GM13977 (cell line): ENCODE measurements at places on chromosomes 6 and 20.

- DNase-seq = no peak
Measured at GRCh38 chr6:150883521-150883920, 18.0 kb downstream of the MTHFD1L start.

- peak; percentile 79 for DNase-seq
Measured at GRCh38 chr6:35737413-35738211, 780 bp downstream of the ARMC12 start.

- no peak for DNase-seq
Measured at GRCh38 chr20:59961423-59961822, 3.2 kb downstream of the CDH26 start.

DNA sequence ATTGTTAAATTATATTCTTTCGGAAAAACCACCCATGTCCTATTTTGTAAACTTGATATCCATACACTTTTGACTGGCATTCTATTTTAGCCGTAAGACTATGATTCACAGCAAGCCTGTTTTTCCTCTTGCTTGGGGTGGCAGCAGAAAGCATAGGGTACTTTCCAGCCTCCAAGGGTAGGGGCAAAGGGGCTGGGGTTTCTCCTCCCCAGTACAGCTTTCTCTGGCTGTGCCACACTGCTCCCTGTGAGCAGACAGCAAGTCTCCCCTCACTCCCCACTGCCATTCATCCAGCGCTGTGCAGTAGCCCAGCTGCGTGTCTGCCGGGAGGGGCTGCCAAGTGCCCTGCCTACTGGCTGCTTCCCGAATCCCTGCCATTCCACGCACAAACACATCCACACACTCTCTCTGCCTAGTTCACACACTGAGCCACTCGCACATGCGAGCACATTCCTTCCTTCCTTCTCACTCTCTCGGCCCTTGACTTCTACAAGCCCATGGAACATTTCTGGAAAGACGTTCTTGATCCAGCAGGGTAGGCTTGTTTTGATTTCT lies 2.1 kb upstream of the ESR1 start:
- no peak for DNase-seq

- no peak for DNase-seq
Measured at GRCh38 chr6:31968326-31968725, 3.6 kb downstream of the DXO start.

- DNase-seq = peak; percentile 37
Measured at GRCh38 chr6:16380220-16380809, 141.9 kb downstream of the GMPR start.

DNA sequence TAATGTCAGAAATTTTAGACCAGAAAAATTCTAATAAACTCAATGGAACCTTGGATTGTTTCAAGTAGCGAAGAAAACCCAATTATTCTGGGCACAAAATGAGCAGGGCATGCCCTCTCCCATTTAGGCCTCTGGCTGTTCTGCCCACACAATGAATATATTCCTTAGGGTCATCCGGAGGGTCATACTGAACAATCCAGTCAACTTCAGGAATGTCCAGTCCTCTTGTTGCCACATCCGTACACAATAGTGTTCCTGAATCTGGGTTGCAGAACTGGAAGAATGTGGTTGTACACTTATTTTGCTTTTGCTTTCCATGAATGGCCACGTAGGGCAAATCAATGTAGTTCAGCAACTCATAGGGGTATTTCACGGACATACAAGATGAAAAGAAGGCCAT lies 23.4 kb upstream of the RNF144B start:
- DNase-seq = no peak

DNA sequence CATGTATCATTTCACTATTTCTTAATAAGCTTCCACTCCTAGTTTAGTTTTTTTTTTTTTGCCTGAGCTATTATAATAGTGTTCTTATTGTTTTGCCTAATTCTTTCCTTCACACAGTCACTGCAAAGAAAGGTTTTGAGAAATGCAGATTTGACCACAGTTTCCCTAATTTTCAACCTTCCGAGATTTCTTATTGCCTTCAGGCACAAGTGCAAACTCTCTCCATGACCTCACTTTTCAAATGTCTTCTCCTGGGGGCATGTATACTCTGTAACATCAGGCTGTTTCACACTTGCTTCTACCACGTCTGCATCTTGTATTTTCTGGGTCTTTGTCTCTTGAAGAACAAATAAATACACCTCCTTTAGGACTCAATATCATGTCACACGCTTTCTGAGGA lies 339.0 kb upstream of the CITED2 start:
- no peak for DNase-seq

GRCh38 chr20:47734870-47735269 lies 50.4 kb downstream of the SULF2 start:
- DNase-seq = no peak

- no peak for DNase-seq
Measured at GRCh38 chr6:113185299-113185698, 671.8 kb upstream of the MARCKS start.

DNA sequence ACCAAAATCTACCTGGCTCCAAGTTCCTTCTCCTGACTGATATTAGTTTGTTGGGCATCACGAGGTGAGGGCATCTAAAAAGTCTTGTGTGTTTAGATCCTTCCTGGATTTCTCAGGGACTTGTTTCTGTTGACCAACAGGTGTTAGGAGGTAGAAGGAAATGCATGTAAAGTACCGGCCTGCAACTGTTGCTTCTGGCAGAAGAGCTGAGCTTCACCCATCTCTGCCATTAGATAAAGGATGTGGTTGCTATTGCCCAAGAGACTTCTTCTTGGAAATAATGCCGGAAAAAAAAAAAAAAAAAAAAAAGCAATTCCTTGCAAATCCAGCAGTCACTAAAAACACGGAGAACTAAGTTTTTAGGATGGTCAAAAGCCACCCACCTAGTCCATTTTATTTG lies 303.1 kb downstream of the CDH26 start:
- DNase-seq = no peak

- DNase-seq = no peak
Measured at GRCh38 chr6:8658416-8658815, 223.1 kb upstream of the SLC35B3 start.

- DNase-seq = no peak
Measured at GRCh38 chr6:91580635-91581034, 993.8 kb upstream of the MAP3K7 start.

GRCh38 chr6:149260214-149260874 lies 57.2 kb upstream of the TAB2 start:
- no peak for DNase-seq

DNA sequence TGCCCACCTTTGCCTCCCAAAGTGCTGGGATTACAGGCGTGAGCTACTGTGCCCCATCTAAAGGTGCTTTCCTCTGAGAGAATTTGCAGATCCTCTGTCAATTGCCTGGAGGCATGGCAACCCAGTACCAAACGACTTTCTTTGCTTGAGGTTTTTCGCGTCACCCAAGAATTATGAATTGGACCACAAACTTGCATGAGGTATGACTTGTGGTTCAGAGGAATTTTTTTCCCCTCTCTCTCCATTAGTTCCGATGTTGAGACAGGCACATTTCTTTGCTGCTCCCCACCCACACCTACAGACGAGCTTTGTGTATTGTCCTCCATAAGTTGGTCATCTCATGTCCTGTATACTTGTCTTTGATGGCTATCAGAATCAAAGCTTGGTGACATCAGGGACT lies 11.8 kb upstream of the SCAF8 start:
- DNase-seq = no peak

- DNase-seq = no peak
Measured at GRCh38 chr6:4563156-4563555, 213.0 kb upstream of the CDYL start.

DNA sequence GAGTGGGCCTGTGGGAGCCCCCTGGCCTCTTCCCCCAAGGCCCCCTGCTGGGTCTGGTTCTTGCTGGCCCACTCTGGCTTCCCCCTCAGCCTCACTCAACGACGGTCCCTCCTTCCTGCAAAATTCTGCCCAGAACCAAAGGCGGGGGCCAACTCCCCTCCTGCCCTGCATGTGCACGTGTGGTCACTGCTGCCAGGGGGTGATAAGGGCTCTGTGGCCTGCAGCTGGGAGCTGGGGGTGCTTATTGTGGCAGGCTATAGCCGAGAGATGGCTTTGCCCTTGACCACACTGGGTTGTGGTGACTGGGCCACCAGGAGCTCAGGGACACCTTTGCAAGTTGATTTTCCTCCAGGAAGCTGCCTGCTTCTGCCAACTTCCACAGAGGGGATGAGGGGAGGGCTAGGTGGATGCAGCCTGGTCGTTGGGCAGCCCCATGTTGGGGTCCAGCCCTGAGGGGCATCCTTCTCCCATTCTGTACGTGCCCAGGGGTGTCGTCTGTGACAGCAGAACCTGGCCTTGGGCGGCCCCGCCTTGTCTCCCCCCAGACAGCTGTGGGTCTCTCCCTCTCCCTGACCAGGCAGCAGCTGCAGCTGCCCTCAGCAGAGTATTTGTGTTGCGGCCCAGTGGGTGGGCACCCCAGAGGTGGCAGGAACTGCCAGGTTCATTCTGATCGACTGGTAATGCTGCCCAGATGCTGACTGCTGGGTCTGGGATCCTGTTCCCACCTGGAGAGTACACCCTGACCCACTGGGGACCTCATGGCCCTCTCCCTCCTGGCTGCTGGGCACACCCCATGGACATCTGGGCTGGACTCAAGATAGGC lies 5.6 kb downstream of the TCEA2 start:
- no peak for DNase-seq

GRCh38 chr6:13175759-13176158 lies 152.6 kb downstream of the TBC1D7 start:
- DNase-seq = no peak

- peak; percentile 25 for DNase-seq
Measured at GRCh38 chr20:10427060-10427692, 6.8 kb downstream of the MKKS start.

GRCh38 chr6:138465007-138465645 lies 34.2 kb downstream of the NHSL1 start:
- DNase-seq = no peak

GRCh38 chr6:151166180-151166579 lies 73.6 kb upstream of the AKAP12 start:
- no peak for DNase-seq

DNA sequence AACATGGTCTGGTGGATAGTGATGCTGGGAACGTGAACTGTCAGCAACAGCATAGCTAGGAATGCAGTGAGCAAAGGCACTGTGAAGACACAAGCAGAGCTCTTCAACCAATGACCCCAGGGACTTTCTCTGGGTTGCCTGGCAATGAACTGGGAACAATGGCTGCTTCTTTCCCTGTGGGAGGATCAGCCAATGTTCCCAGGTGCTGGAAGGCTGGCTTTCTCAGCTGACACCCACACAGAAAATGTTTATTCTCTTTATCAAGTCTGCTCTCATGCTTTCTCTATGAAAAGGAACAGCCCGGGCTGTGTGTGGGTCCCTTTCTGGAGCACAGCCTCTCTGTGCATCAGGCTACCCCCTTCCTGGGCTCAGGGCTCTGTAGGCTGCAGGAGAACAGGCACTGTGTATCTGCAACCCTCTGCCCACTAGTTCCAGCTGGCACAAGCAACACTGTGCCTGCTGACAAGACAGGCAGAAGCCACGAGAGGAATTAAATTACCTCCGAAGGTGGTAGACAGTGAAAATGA lies 54.2 kb downstream of the HFE start:
- no peak for DNase-seq

- no peak for DNase-seq
Measured at GRCh38 chr6:29147074-29147473, 23.6 kb upstream of the OR2J2 start.

- DNase-seq = no peak
Measured at GRCh38 chr6:155939253-155939652, 483.6 kb upstream of the NOX3 start.

- DNase-seq = no peak
Measured at GRCh38 chr20:32638848-32639247, 34.9 kb downstream of the C20orf203 start.

DNA sequence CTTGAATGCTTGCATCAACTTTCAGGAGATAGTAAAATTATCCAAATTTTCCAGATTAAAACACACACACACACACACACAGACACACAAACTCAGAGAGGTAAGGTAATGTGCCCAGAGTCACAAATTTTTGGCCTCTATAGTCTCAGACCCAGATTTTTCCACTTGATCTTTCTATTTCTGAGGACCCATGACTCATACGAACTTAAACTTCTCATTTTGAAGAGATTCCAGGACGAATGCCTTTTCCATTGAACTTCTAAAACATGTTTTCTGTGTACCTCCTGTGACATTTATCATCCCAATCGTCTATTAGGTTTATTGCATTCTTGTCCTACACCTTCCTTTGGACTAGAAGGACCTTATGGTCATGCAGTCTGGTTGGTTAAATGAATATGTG lies 172.9 kb upstream of the COL21A1 start:
- DNase-seq = no peak

GRCh38 chr6:26375270-26375669 lies 7.6 kb upstream of the BTN2A2 start:
- no peak for DNase-seq

DNA sequence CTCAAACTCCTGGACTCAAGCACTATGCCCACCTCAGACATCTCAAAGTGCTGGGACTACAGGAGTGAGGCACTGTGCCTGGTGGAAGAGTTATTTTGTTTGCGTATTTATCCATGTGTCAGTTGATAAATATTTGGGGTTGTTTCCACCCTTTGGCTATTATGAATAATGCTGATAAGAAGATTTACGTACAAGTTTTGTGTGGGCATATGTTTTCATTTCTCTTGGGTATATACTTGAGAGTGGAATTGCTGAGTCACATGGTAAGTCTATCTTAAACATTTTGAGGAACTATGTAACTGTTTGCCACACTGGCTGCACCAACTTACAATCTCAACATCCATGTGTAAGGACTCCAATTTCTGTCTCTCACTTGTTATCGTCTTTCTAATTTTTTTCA lies 200.3 kb downstream of the RNGTT start:
- no peak for DNase-seq

DNA sequence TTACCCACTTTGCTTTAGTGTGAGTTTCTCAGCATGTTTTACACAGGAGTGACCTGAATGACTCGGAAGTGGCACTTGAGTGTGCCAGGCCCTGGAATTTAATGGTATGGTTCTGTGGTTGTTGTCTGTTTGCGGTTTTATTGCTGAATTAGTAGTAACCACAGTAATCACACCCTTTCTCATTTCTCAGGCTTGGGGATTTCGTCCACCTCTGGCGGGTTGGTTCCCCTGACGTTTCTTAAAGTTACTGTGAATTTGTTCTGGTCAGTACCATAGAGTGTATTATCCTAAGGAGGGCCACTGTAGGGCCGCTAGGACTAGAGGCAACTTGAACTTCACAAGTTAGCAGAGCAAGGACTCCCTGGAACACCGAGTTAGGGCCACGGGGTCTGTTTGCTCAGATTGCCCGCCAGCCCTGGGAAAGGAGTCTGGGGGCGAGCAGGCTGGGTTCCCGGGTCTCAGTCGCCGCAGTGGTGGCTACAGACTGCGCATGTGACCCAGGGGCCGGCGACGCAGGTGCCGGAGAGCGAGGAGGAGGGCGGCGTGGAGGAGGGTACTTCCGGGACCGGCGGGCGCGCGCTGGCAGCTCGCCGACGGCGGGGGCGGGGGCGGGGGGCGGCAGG lies 546 bp upstream of the KLHL32 start:
- DNase-seq = no peak

GRCh38 chr20:44035924-44036323 lies 121.3 kb downstream of the TOX2 start:
- DNase-seq = no peak

DNA sequence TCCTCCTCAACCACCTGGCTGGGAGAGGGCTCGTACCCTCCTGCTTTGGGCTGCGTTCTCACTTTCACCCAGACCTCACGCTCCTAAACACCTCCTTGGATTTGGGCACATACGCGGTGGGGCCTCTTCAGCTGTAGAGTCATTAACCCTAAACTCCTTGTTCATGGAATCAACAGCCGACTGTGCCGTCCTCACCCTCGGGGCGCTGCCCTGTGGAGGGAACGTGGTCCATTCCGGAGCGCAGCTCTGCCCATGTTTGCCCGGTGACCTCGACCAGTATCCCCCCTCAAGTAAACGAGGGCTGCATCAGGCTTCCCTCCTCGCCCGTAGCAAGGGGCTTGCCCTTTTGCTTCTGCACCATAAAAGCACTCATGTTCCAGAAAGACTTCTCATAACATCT lies 174.0 kb upstream of the QKI start:
- DNase-seq = no peak
